ENCODE measurements at places on chromosomes 4 and X.
A peak's percentile ranks its signal among the peaks of the same experiment; 100 is the strongest.

- DNase-seq: no peak
Measured at GRCh38 chr4:186642530-186642929, 81.1 kb downstream of the FAT1 start.

- no peak for DNase-seq
Measured at GRCh38 chr4:7539186-7539585, 104.5 kb upstream of the PSAPL1 start.

DNA sequence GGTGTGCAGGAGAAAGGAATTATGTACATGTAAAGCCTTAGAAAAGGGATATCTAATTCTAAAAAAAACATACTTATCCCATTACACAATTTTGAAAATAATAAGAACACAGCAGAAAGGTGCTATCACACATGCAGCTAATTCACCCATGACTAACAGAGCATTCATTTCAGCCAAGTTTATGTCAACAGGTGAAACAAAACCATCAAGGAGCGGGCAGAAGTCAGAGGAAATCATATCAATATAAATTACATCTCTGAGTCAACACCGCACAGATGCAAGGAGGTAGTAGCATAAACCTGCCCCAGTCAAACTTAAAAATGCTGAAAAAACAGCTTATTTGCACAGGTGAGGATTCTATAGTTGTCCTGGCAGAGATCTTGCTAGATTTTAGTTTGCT lies 197.9 kb downstream of the PRDM5 start:
- DNase-seq: no peak

DNA sequence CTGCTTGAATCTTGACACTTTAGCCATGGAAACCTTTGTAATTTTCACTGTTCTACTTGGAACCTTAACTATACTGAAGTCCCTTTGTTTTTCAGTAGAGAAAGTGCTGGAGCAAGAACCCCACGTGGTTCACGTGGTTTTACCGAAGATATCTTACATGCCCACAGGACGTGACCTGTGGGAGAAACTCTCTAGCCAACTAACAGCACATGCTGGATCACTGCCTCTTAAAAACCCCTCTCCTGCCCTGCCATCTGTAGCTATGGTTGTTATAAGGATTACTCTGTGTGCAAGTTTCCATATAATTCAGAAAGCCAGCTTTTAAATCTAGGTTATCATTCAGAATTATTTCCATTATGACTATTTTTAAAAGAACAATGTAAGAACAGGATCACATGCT lies 30.2 kb downstream of the SPANXD start:
- DNase-seq: no peak

DNA sequence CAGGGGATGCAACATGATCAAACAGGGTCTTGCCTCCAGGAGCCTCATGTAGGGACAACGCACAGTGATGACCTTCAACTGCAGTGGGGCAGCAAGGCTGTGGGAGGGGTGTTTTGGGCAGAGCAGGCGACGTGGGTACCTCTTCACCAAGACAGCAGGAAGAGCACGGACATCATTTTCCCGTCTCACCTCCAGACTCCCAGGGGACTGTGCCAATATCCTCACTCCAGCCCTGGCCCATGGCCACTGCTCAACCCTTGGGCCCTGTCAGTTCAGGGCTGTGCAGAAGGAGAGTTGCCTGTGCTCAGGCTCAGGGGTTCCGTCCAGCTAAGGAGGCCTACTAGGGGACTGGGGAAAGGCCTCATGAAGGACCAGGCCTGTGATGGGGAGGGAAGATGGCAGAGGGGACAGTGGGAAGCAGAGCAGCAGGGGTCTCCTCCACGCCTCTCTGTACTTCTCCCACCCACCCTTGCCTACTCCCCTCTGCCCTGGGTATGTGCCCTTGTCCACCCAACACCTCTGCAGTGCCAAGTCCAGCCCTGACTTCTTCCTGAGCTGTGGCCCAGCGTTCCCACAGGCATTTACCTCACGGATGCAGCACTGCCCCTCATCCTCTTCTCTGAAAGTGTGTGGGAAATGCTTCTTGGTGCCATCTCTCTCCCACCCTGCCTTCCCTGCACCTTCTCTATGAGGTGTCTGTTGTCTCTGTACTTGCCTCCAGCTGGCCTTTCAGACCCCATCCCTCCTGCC lies 1.4 kb downstream of the IL9R start:
- no peak for DNase-seq

GRCh38 chr4:86036736-86037135 lies 323.1 kb downstream of the MAPK10 start:
- no peak for DNase-seq

DNA sequence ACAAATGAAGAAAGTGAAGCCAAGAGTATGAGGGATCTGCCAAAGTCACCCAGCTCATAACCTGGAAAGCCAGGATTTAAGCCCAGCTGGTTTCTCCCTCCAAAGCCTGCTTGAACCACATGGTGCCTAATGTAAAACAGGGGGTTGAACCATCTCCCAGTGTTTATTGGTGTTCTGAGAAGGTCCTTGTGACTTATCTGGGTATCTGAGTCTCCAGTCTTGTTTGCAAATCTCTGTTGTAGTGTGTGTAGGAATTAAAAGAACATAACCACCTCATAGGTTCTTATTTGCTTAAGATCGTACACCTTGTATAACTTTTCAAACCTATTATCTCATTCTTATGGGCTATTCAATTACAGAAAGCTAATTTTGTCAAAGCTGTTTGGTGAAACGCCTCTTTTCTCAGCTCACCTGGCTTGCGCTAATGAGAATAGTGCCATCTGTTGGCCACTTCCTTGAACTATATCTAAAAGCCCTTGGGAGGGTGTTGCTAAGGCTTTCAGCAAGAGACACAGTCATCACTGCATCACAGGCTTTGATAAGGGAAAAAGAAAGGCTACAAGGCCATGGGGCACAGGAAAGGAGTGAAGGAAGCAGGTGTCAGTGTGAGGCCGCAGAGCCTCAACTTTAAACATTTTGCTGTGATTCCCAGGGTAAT lies 34.0 kb downstream of the ETDB start:
- DNase-seq: peak; percentile 64

GRCh38 chrX:101391831-101392230 lies 1.0 kb downstream of the RPL36A start:
- DNase-seq: no peak

GRCh38 chr4:6050551-6050950 lies 32.3 kb upstream of the C4orf50 start:
- no peak for DNase-seq
